Chondrocyte (in vitro differentiated cells): ENCODE measurements at places on chromosomes 7 and 10. TPM values are rescaled to one million over a fixed set of nuclear protein-coding genes. Genes with fewer than 3 reads are reported as not detected.

SNX8 gene
- total RNA-seq = 34.4 to 45.4 TPM (median 37.2 TPM) in 3 replicates

TCF7L2 gene
- total RNA-seq = 30.9 to 42.3 TPM (median 34.4 TPM) in 3 replicates

DNA sequence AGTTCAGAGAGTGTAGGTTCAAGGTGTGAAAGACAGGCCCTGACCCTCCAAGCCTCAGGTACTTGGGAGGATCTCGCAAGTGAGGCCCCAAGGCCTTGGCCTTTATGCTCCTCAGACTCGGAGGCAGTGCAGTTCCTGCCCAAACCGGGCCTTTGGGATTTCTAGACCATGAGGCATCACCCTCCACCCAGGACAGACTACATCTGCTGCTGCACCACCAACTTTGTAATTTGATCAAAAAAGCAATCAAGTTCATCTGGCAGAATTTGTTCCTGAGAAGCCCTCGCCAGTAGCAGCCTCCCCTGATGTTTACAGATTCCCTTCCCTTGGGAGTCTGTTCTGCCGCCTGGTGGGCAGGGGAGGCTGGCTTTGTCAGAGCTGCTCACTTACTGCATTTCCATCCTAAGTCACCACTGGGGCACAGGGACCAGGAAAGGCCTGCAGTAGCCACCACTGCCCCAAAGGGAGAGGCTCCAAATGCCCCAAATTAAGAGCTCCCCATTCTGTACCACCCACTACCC, 2.1 kb downstream of the CAMK2G start:
- DNase-seq = no peak

DNA sequence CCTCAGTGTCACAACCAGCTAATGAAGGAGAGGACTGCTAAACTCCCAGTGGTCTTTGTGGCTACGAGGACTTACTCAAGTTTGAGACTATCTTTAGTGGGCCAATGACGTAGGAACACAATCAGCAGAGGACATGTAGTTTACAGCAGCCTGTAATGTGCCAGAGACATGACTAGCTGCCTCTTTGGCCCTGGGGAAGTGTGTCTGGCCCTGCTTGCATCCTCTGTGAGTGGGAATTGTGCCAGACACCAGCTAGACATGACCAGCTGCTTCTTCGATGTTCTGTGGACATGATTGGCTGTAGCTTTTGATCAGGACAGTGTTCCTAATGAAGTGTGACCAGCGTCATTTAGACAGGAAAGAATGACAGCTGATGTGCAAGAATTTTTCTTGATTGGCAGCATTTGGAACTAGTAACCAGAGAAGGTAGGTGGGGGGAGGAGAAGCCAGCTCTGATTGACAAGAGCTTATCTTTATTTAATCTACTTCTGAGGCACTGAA, 141.7 kb downstream of the AUTS2 start:
- no peak for DNase-seq

DNA sequence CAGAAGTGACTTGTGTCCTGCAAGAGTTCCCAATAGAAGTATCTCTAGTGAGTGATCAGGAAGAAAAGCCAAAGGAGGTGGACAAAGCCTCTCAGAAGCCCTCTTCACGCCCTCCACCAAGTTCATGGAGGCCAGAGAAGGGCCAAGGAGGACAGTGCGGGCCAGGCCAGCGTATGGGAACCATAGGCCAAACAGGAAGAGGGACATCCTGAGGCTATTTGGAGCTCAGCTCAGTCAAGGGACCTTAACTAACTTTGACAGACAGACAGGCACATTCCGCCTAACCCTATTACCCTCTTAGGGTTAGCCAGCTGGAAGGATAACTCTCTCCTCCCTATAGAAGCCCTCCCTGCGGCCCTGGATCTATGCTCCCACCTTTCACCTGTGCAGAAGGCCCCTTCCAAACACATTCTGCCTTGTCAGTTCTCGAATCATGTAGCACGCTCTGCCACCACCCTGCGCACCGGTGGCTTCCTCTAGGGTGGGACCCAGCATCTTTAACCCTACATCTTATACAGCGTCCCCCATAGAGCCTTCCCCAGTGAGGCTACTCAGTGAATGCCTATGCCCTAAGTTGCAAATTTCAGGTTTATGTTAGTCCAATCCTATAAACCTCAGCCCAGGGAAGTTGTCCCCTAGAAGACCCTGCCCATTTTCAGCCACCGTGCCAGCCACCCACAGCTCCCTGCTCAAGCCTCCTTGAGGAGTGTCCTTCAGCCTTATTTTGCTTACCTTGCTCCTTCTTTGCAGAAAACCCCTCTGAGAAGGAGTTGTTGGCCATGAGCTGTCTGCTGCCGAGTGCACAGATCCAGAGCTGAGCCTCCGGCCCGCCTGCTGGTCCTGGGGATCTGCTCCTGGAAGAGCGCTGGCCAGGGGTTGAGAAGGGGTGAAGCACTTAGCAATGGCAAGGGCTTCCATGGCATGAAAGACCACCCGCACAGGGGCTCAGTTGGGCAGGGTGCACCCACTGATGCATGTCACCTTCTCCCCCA, 36.9 kb downstream of the FRMPD2 start:
- no peak for DNase-seq

- no peak for DNase-seq
These were observed 791.7 kb upstream of the POM121L12 start for GRCh38 chr7:52243685-52244084.

DNA sequence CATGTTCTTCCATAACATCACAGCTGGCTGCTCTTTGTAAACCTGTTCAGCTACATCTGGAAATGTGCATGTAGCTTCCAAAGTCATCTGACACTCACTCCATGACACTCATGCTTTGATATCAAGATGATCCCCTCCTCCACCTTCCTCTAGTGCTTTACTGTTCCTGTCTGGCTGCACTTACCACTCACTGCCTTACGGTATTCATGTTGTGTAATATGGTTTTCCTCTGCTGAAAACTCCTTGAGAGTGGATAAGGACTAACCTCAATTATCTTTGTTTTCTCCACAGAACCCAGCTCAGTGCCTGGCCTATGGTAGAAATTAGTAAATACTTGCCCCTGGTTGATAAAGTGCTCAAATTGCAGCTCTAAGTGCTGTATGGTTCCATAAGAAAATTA, 483.9 kb downstream of the HTR7 start:
- DNase-seq = no peak

- no peak for DNase-seq
These were observed 312.4 kb upstream of the AUTS2 start for GRCh38 chr7:69285854-69286253.

DNA sequence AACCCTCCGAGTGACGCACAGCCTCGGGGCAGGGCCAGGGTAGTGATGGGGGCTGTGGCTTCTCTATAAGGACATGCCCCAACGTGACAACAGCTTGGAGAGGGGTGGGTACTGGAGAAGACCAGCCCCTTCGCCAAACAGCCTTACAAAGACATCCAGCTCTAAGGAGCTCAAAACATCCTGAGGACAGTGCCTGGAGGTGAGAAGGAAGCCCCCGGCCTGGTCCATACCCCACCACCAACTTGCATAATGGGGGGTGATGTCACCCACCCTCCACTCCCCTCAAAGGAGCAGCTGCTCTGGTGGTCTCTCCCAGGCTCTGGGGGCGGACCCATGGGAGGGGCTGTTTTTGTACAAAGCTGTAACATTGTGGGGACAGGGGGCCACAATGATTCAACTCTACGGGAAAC, 15.1 kb downstream of the PRSS2 start:
- no peak for DNase-seq

- DNase-seq = no peak
These were observed 46.7 kb downstream of the NOC3L start for GRCh38 chr10:94315975-94316464.

DNA sequence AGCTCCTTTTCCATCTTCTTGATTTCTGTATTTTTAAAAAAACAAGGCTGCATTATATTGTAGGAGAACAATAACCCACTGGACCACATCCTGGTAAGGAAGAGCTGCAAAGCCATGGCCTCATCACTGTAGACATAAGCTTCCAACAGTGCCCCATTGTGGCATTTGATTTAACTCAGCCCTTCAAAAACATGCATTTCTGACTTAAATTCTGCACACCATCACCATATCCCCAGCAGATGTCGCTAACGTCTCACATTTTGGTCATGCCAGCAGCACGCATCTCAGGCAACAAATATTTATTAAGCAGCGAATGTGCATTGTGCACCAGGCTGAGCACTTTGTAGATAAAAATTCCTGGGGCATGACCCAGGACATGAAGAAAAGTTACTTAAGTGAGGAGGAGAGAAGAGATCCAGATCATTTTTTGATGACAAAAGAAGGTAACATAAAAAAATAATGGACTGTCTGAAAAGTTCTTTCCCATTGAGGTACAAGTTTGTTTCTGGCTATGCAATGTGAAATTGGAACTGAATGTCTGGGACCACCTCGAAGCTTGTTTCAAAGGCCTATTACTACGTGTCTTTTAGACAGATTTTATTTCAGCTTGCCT, 164.6 kb upstream of the CDCA7L start:
- DNase-seq = no peak

- DNase-seq = no peak
These were observed 3.2 kb downstream of the ZNF316 start for GRCh38 chr7:6640246-6640721.

DNA sequence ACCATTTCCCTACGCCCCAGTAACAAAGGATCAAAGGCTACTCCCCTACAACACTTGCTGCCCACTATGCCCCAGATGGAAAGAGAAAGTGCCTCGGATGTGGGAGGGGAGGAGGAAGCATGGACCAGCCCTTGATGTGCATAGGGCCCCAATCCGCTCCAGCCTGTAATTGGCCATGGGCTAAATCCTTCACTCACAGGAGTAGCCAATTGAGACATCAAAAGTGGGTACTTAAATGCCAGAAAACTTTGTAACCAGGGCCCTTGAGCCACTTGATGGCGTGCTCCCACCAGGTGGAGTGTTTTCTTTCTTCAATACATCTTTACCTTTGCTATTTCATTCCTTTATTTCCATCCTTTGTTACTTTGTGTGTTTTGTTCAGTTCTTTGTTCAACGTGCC, 500.5 kb upstream of the LRRN3 start:
- DNase-seq = no peak

DNA sequence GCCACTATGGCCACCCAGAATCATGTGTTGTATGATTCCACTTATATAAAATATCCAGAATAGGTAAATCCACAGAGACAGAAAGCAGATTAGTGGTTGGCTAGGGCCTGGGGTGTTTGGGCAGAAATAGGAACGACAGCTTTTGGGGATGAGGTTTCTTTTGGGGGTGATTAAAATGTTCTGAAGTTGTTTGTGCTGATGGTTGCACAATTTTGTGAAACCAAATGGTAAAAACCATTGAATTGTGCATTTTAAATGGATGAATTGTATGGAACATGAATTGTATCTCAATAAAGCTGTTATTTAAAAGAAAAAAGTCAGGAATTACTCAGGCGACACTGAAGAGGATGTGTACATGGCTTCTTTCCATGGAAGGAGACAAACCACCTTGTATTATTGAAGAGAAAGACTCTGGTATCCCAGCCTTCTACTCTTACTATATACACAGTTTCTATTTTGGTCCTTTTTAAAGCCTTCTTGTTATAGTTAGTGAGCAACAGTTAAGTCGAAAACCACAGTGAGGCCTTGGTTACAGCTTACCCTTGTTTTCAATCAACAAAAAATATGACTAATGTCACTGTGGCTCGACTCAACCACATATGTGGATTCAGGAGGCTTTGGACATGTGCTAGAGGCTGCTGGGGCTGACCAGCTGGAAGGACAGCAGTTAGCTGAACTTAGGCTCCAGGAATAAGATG, 57.1 kb upstream of the KMT2E start:
- no peak for DNase-seq

- no peak for DNase-seq
These were observed 12.1 kb downstream of the HKDC1 start for GRCh38 chr10:69232252-69232651.
